ENCODE measurements at places on chromosomes 2 and 18.

DNA sequence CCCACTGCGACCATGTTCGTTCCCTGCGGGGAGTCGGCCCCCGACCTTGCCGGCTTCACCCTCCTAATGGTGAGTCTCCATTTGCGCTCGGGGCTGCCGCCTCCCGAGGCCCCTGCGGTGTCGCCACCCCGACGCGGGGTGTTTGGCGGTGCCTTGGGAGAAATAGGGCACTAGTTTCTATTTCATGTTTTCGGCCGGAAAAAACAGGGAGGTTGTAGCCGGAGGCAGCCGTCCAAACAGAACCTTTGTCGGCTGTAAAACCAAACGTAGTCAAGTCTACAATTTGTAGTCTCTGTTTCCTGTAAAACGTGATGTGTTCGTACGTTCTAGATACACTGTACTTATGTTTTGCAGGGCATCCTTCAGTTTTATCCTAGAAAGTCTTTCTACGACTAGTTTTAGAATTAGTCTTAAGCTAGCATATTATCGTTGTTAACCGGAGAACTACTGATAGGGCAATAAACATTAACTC is 290 bp downstream of the PSMG2 start:
- no peak for DNase-seq

DNA sequence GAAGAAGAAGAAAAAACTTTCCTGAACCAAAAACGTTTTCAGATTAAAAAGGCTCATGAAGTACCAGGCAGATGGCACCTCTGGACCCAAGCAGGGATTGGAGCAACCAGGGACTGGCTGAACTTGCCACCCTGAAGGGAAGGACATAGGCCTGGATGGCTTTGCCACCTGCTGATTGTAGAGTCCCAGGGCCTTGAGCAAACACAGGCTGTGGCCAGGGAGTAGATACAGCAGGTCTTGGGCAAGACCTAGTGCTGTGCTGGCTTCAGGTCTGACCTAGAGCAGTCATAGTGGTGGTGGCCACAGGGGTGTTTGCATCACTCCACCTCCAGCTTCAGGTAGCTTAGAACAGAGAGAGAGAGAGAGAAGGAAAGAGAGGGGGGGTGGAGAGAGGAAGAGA is 231.5 kb upstream of the FBXO11 start:
- DNase-seq, result no peak

DNA sequence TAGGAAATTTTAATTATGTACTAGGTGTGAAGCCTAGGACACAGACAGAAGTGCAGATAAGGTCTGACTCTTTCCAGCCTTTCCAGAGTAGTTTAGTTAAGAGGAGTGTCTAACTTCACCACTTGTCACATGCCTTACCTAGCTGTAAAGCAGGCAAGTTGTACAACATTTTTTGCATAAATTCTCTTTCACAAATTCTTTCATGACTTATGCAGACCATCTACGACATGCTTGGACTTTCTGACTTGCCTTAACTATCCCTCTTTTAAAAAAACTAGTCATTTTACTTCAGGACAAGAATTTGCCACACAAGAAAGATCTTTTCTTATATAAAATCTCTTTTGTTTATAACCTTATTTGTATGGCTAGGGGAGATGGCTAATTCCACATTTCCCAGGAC is 1273.6 kb upstream of the SLC39A10 start:
- no peak for DNase-seq

GRCh38 chr2:19691892-19692291 is 209.9 kb downstream of the TTC32 start:
- no peak for DNase-seq

DNA sequence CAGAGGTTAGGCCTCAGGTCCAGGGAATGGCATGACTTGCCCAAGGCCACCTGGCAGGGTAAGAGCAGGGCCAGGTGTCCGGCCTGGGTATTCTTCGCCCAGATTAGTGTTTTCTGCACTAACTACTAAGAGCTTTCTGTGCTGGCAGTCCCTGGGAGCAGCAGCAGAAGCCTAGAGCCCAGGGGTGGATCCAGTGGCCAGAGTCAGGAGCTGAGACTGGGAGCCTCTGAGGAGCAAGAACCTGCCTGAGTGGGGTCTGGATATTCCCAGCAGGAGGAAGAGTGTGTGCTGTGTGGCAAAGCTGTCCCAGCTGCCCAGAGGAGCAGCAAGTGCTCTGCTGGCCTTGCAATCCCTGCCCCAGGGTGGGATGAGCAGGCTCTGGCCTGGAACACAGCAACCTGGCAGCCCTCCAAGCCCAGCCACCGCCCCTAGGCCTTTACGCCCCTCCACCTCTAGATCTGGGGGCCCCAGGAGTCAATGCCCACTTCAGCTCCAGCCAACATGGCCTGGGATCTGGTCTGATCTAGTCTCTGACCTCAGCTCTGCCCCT is 30.7 kb upstream of the GPAT2 start:
- no peak for DNase-seq

DNA sequence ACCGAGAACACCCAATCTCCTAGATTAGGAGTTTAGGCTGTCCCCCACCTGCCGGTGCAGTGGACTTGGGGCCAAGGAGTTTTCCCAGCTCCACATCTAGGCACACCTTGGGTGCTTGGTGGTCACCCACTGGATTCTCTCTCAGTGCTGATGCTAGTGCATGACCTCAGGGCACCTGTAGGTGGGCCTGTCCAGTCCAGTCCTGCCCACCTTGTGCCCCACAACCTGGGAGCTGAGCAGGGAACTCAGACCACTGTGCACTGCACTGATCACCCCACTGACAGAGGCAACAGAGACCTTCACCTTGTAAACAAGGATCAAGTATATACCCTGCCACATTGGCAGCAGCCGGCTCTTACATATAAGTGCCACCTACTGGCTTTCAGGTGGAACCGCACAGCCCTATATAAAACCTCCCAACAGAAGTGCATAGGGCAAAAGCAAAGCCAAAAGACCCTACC is 12.7 kb upstream of the CDH19 start:
- no peak for DNase-seq

GRCh38 chr2:143930891-143931290 is 589.0 kb downstream of the ZEB2 start:
- DNase-seq, result no peak

GRCh38 chr18:76721207-76721996 is 101.0 kb upstream of the ZNF236 start:
- DNase-seq, result no peak

DNA sequence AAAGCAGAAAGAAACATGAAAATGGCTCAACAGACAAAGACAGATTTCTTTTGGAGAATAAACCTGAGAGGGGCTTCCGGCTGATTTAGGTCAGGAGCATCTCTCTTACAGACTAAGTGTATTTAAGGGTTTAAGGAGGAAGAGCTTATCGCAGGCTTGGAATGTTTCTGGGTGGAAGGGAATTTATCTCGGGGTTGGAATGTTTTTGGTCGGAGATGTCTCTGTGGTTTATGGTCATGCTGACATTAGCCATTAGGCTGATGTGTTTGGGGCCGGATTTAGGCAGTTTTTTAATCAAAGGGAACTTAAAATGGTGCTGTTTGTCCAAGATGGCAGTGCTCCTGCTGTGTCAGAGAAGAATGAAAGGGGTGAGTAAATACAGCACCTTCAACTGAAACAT is 14.4 kb upstream of the PSMA8 start:
- no peak for DNase-seq

DNA sequence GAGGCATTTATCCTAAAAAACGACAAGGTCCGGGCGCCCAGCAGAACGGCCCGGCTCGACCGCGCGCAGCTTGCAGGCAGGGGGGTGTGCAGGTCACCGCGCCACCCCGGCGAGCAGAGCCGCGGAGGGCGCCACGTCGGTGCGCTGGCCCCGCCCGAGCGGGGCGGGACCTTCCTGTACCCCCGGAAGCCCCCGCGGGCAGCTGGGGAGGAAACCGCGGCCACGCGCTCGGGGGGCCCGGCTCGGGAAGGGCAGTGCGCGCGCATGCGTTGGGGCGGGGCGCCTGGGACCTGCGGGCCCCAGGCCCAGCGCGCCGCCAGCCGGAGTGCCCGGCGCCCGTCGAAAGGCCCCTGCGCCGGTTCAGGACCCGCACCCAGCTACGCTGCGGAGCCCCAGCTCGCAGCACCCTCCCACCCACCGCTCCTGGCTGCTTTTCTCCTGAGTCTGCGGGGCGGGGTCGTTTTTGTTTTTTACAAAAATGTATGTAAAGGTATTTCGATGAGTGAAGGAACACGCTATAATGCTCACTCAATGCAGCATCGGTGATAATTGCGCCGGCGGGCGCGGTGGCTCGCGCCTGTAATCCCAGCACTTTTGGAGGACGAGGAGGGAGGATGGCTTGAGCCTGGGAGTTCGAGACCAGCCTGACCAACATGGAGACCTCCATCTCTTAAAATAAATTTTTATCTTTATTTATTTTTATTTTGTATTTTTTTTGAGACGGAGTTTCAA is 47.7 kb upstream of the POMC start:
- peak; percentile 71 for DNase-seq

DNA sequence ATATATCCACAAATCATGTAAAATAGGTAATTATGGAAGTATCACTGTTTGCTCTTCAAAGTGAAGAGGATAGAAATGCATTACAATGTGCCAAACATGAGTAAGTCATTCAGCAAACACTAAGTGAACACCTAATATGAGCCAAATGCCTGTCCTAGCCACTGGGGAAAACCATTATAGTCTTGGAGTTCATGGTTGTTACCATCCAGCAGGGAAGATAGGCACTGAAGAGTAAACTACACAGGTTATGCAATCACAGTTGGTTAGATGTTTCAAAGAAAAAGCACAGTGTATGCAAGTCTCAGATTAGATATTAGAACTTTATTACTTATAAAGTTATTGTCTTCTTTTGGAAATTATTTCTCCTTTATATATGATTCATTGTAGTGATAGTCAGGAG is 3.9 kb upstream of the SERPINB2 start:
- no peak for DNase-seq

DNA sequence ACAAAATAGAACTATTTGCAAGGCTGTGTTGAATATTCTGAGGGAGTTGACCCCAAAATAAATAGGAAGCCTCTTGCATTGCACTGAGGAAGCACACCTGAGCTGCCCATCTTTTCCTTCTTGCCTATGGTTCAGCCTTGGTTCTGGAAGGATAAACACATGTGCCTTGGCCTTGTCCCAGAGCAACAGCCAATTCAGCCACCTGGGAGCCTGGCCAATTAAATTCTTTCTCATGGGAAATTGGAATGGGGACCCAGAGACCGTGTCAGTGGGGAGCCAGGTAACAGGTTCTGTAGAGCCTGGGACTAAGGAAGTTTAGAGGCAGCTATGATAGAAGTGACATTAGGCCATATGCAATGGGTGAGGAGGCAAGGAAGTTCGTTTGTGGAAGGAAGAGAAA is 99.6 kb downstream of the KLF7 start:
- no peak for DNase-seq
